Stimulated activated CD8-positive, alpha-beta memory T cell treated with anti-CD3 and anti-CD28 coated beads, Interleukin-15, amount 100 ng/mL, for 24 hours (primary cell): ENCODE measurements at places on chromosomes 4 and X.

- DNase-seq, result no peak
Measured at GRCh38 chr4:147787204-147787603, 55.3 kb downstream of the ARHGAP10 start.

- no peak for DNase-seq
Measured at GRCh38 chr4:143558286-143558685, 44.8 kb downstream of the SMARCA5 start.

DNA sequence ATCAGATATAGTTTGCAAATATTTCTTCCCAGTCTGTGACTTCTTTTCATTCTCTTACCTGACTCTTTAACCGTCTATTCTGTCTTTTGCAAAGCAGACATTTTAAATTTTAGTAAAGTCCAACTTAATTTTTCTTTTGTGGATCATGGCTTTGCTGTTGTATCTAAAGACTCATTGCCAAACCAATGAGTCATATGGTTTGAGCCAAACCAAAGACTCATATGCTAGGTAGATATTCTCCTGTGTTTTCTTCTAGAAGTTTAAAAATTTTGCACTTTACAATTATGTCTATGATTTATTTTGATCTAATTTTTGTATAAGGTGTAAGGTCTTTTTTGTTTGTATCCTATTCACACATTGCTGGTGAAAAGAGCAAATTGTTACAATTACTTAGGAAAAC, 446.8 kb downstream of the ANKRD50 start:
- no peak for DNase-seq

DNA sequence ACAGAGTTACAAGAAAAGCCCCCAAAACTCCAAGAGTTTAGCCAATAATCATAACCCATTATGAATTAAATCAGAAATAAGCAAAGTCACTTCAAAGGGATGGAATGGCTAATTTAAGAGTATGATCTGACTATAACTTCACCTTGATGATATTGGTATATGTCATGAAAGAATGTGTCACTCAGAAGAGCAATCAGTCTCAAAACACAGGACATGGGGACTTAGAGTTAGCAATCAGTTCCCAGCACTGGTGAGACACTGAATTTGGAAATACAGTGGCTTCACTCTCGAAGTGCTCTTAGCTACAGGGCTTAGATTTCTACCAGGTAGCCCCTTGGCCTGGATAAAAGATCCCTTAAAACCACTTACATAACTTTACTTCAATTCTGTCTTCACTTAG, 65.7 kb upstream of the EXOC1L start:
- no peak for DNase-seq

DNA sequence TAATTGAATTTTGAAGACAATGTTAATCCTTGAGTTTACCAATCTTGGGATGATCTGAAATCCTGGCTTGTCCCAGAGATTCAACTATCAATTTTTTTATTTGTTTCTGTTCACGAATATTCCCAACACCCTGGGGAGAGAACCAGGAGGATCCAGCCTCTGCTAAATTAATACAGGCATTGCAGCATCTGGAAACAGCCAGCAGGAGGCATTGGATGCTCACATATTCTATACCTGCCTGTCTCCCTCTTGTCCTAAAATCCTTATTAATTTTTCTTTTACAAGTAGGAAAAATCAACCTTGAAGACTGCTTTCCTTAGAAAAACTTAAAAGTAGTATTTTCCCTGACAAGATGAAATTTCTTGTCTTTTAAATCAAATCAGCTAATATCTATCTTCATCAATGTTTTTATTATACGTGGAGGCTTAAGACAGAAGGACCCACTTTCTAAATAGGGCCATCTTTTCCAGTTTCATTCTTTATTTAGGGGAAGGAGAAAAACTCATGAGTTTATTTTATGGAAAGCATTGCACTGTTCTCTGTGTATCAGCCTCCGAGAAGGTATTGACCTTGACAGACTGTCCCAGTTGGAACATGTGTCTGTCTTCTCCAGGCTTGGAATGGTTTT, 102.4 kb downstream of the CLNK start:
- no peak for DNase-seq

DNA sequence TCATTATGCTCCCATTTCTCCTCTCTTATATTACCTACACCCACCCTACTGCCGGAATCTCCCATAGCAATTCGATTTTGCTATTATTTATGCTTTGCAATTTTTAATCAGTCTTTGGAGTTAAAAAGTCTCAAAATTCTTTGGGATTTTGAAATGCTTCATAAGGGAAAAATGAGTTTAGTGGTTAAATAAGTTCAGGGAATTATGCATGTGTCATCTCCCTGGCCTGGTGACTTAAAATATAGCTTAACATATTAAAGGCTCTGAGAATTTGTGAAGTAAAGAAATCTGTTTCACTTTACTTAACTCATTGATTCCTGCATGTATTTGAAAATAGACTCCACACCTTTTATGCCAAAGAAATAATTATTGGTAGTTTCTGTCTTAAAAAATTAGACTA, 185.1 kb upstream of the DIPK2B start:
- no peak for DNase-seq

DNA sequence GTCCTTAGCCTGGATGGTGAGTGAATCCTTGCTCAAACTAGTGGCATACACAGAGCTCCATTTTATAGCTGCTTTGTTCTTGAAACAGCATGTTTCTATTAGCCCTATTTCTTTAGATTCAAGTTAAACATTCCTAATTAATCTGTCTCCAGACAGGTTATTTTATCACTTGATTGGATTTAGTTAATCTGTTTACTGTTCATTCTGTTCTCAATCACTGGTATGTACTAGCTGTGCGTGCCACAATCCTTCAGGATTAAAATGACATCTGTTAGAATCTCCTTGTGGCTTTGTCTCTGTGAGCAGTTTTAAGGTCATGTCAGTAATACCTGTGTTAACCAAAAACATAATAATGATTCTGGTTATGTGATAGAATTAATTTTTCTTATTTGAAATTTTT, 36.5 kb downstream of the PTPN13 start:
- DNase-seq, result no peak

DNA sequence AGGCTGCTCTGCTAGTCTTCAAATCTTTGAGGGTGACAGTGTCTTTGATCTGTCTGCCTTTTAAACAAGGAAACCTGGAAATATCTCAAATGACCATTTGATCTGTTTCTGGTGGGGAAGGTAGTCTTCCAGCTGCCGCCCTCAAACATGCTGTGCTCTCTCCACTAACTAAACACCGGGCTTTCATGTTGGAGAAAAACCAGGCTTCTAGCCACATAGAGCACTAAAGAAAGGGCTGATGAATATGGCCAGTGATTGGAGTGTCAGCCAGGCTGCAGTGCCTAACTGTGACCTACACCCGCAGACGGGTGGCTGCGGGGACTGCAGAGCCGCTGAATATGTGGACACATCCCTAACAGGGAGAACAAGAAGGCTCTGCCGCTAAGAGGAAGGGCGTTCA, 85.9 kb downstream of the UNC5C start:
- DNase-seq, result no peak

DNA sequence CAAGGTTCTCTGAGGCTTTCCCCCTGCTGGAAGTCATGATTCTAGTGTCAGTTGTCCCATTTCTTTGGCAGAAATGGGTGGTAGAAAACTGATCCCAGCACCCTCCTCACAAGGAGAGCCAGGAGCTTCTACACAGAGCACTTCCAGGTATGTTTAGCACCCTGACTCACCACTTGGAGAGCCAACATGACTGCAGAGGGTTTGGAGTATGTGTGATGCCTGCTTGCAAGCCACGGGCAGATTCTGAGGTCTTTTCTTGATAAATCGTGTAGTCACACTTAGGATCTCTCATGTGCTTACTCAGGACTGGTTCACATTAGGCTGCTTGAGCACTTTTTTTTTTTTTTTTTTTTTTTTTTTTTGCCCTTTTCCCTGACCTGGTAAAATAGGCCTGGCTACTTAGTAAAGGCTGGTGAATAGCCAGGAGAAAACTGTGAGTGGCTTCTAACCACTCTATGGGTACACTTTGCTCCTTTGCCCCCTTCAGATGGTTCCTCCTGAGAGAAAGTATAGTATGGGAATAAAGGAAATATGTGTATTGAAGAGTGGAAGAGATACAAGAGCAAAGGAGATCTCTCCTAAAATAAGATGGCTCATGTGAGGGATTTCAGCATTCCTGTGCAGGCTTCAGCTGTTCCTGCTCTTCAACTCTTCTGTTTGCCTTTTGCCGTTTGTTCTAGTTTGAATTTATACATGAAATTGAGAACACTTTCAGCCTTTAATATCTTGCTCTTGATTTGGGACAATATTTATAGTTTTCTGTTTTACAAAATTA, 103.6 kb downstream of the EMCN start:
- DNase-seq, result no peak

DNA sequence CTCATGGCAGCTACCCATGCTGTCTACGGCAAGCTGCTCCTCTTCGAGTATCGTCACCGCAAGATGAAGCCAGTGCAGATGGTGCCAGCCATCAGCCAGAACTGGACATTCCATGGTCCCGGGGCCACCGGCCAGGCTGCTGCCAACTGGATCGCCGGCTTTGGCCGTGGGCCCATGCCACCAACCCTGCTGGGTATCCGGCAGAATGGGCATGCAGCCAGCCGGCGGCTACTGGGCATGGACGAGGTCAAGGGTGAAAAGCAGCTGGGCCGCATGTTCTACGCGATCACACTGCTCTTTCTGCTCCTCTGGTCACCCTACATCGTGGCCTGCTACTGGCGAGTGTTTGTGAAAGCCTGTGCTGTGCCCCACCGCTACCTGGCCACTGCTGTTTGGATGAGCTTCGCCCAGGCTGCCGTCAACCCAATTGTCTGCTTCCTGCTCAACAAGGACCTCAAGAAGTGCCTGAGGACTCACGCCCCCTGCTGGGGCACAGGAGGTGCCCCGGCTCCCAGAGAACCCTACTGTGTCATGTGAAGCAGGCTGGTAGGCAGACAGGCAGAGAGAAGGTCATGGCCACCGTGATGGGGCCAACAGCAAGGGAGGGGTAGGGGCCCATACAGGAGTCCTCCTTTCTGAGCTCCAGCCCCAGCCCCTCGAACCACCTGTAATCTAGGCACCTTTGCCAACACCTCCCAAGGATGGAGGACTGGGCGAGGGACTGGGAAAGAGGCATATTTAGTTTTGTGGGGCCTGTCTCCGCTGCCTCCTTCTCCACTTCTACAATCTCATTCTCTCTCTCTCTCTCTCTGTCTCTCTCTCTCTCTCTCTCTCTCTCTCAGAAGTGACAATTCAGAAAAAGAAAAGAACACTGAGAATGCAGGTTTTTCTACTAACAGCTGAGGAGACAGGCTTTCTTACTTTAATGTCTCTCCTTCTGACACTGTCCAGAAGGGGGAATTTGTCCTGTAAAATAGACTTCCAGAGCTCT, 4.7 kb upstream of the TSPYL2 start:
- DNase-seq, result no peak

DNA sequence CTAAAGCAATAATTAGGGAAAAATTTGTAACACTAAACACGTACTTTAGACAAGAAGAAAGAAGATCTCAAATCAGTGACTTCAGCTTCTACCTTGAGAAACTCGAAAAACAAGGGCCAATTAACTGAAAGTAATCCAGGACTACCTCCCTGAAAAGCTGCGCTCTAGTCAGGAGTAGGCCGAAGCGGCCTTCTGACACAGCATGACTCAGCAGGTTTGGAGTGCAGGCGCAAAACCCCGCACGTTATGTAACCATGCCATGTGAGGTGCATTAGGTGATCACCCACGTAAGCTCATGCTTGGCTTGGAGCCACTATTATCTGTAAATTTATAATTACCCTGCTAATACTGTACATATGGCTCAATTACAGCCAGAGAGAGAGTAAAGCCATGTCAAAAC, 52.8 kb upstream of the CCDC149 start:
- no peak for DNase-seq

- DNase-seq, result no peak
Measured at GRCh38 chr4:98446499-98447375, 185.6 kb downstream of the RAP1GDS1 start.

DNA sequence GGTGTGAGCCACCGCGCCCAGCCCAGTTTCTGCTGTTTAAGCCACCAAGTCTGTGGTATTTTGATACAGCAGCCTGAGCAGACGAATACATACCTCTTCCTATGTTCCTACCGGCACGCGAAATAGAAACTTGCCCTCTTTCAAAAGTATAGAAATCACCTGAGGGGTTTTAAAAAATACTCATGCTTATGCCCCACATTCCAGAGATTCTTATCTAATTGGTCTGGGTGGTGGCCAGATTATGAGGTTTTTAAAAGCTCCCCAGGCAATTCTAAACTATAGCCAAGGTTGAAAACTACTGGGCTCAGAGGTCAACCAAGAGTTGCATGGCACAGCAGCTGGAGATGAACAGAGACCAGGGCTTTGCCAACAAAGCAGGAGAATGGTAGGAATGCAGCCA, 24.9 kb upstream of the HUWE1 start:
- DNase-seq, result no peak

DNA sequence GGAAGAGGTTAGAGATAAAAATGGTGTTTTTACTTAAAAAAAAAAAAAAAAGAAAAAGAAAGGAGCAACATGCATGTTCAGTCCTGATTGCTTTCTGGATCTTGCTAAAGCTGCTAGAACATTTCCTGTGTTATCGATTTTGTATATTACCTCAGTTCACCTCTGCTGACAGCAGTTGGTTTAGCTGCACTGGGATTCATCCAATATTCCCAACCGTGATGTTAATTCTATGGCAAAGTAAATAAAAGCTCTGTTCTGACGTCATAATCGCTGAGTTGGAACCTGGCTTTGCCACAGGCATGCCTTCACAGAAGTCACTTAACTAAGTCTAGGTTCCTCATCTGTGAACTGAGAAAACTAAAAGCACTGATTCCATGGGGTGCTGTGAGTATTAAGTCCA, 90.7 kb upstream of the SORBS2 start:
- no peak for DNase-seq

DNA sequence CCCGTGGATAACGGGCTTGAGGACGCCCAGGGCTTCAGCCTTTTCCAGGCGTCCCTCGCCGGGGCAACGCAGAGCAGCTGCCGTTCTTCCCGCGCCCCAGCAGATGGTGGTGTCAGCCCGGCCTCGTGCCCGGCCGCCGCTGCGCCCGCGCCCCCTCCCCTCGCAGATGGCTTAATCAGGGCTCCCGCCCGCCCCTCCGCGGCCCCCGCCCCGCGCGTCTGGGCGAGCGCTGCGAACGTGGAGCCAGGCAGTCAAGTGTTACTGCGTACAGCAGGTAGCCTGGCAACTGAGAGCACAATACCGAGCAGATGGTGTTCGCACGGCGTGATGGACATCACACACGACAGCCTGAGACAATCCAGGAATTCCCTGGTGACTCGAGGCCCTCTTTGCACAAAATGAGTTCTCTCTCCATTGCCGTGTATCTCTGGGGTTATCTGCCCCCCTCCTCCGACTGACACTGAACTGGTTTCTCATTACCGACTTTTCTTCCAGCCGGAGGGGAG, 69.3 kb downstream of the MGST2 start:
- peak; percentile 13 for DNase-seq

GRCh38 chr4:107824350-107825071, at the start of gene SGMS2:
Gene SGMS2, plus strand, starts transcription at chr4:107824932. Its CDS starts 70,622 bp downstream, at chr4:107895554.
- DNase-seq, result no peak

DNA sequence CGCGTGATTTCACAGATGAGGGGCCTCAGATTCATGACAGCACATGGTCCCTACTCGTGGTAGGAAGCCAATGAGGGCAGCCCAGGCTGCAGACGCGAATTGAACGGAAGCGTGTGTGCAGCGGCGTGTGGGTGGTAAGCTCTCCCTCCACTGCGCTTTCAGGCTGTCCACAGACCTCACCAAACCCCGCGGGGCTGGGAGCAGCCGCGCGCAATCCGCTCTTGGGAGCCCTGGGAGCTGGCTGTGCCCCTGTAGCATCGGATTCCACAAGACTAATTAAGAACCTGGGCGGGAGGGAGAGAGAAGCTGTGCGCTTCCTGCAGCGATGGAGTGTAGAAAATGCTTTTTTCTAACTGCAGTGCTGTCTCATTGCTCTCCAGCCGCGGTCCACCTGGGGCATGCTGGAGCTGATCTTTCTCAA, 134.9 kb downstream of the STOX2 start:
- no peak for DNase-seq
